Endothelial cell (in vitro differentiated cells): ENCODE measurements at places on chromosomes 7 and 10.

- no peak for DNase-seq
These were observed 56.9 kb downstream of the HDAC9 start for GRCh38 chr7:18552316-18552916.

DNA sequence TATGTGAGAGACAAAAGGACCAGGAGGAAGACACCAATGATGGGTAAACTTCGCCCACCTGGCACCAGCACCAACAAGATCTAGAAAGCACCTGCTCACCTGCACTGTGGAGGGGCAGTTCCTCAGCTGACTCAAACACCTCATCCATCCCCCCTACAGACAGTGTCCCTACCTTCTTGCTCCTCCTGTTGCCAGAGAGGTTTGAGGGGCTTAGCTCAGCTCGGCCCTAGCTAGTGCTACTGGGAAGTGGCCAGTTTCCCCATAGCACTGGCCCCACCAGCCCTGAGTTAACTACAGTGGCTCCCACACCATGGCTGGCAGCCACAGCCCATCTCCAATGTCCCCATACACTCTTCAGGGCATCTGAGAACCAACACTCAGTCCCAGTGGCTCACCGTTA lies 70.8 kb downstream of the GRID1 start:
- no peak for DNase-seq

DNA sequence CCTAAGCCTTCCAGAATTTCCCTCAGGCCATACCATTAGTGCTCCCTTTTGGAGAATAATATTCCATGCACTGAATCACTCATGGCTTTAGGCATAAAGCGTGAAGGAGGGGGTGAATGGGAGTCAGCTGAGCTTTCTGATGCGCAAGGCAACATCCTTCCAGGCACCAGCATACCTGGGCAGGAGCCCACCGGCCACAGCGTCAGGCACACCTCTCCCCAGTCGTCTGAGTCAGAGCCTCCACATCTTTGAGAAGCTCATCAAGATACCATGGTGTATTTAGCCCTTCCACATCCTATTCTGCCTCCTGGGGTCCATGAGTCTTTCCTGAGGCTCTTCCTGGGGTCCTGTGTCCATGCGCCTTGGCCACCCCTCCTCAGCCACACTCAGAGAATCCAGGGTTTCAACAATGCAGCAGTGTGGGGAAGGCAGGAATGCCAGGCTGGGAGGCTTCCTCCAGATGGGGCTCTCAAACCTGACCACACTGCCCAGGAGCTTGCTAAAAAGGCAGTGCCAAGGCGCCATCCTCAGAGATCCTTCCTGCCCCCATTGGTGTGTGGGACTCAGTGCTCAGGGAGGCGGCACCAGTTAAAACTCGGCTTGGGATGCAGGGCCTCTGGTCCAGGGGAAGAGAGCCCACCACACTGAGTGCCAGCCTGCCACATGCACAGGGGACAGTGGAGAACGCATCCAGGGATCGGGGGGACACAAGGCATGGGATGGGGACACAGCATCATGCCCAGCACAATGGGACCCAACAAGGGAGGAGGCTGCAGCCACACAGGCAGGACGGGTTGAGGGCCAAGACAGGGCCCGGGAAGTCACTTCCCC lies 31.6 kb downstream of the RASGEF1A start:
- DNase-seq: no peak

- DNase-seq: no peak
These were observed 362.4 kb downstream of the LRMDA start for GRCh38 chr10:75793848-75794247.

DNA sequence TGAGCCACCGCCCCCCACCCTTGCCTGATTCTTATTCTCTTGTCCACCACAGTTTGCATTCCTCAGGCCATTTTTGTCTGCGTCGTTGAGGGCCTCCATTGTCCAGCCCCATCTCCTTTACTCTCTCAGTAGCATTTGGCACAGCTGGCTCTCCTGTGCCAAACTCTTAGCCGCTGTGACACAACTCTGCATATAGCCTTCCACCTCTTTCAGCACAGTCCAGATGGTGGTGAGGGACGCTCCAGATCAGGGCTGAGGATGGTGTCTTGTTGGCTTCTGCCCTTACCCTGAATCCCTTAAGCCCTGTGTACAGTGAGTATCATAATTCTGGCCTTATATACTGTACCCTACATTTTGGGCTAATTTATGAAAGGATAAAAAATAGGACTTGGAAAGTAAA lies 45.6 kb downstream of the BMPR1A start:
- no peak for DNase-seq

DNA sequence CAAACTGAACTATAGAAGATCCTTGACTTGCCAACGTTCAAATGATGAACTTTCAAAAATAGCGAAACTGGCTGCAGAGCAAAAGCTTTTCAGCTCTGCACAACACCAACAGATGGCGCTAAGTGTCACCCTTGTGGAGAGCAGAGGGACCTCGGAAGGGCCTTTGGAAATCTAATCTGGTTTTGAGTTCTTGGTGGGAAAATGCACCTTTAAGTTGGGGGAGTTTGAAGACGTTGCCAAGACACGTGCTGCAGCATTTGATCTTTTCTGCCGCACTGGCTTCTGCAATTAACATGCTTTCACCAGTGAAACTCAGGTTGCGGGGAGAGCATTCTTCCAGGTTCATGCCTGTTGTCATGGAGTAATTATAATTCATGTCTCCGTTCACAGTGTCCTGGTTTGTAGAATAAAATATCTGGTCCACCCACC lies 26.3 kb upstream of the WDR11 start:
- peak; percentile 50 for DNase-seq

DNA sequence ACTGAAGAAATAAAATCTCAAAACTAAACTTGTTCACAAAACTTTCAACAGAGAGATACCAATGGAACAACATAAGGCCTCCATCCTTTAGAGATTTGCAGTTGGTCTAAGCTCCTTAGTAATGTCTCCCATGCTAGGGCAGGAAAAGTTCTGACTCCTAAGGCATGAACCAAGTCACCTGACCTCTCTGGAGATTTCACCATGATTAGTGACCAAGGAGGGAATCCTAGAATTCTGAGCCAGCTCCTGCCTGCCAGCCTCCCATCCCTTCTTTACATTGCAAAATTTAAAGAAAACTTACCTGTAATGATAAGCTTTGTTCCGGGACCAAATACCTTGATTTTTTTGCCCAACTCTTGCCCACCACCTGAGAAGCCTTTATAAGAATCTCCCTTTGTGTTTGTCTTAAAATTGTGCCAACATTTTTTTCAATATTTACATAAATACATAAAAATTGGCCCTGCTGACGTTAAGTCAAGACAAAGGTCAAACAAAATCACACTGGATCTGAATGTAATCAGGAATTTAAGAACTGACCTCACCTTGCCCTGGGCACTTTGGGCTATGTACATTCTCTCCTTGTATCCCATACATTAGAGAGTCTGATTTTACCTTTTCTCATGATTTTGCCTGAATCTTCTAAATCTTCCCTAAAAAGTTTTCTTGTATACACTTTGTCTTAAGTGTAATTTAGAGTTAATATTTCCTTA lies at the start of gene TARP:
TARP (minus strand) TSS at position 351 of the 710 bp plus-strand sequence.
- no peak for DNase-seq

GRCh38 chr7:157476654-157477549 lies 140.1 kb downstream of the DNAJB6 start:
- no peak for DNase-seq

GRCh38 chr10:82914655-82915136 lies 1039.7 kb downstream of the NRG3 start:
- DNase-seq: no peak

DNA sequence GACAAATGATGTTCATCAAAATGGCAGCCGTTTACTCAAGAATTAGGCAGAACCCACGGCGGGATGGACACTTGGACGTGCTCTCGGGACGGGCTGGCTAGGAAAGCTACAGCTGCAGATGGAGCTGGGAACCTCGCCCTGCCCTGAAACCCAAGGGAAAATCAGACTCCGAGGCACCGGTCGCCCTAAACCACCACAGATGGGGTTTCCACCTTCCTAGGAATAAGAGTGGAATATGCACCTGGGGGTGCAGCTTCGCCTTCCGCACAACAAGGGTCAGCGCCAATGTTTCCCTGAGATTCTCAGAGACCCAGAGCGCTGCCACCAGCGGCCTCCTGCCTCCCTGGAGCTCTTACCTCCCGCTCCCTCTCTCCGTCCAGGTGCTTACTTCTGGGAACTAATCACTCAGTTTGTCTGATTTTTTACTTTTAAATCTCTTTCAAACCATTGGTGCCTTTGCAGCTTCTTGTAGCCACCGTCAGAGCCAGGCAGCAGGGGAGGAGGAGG lies 122.7 kb downstream of the DYNC2I1 start:
- no peak for DNase-seq

DNA sequence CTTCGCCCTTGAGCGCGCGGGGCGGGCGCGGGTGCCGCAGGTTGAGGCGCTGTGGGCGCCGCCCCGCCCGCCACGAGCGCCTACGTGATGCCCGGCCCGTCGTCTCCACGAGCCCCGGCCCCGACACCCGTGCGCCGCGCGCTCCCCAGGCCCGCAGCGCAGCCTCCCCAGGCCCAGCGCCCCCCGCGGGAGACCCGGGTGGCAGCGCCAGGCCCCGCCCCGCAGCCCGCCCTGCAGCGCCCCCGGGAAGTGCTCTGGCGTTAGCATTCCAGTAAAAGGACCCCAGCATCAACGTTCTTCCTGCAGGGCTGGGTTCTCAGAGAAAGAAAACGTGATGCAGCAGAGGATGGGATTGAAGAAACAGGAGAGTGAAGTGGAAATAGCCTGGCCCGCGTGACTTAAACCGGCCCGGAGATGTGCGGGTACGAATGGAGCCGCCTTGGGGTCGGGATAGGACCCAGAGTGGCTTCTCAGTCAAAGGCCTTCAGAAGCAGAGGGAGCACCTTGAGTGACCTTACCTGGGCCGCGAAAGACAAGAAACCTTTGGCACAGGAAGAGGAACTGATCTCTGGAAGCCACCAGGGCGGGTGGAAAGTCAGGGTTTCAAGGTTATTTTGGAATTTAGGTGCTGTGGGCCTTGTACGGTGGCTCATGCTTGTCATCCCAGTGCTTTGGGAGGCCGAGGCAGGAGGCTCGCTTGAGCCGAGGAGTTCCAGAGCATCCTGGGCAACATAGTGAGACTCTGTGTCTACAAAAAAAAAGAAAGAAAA lies 1.8 kb downstream of the PFKP start:
- DNase-seq: peak; percentile 39

GRCh38 chr10:44384601-44385025 lies 284 bp downstream of the CXCL12 start:
- no peak for DNase-seq

GRCh38 chr10:79066411-79067240 lies 2.1 kb upstream of the ZMIZ1 start:
- DNase-seq: peak; percentile 33

DNA sequence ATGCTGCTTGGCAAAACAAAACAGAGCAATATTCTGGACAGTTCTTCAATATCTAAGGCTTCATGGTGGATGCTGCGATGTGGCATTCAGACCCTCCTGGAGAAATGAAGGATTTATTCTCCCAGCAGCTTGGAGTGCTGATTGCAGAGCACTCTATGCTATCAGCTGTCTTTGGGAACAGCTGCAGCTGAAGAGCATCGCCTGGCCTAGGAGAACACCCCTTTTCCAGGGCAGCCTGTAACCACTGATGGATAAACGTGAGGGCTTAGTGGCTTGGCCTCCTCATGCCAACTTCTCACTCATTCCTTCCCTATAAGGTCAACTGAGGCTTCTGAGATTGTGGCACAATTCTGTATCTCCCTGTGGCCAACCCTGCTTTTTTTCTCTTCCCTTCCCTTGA lies 638.1 kb upstream of the CNTNAP2 start:
- DNase-seq: no peak

DNA sequence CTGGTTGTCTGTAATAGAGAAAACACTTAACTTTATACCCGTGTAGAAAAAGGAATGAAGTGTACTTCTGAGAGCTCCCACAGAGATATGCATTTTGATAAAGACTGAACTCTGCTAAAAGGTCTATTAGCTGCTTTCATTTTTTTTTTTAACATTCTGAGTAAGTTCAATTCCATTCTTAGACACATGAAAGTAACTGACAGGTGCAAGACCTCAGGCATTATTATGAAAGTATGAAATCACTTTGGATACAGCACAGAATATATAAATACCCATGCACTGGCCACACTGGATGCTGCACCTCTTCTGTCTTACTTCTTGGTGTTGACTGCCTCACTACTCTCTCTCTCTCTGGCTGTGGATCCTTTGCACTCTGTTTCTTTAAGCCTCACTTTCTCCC lies 46.2 kb downstream of the VWDE start:
- DNase-seq: no peak

GRCh38 chr10:49760789-49761188 lies 1.3 kb downstream of the OGDHL start:
- no peak for DNase-seq

DNA sequence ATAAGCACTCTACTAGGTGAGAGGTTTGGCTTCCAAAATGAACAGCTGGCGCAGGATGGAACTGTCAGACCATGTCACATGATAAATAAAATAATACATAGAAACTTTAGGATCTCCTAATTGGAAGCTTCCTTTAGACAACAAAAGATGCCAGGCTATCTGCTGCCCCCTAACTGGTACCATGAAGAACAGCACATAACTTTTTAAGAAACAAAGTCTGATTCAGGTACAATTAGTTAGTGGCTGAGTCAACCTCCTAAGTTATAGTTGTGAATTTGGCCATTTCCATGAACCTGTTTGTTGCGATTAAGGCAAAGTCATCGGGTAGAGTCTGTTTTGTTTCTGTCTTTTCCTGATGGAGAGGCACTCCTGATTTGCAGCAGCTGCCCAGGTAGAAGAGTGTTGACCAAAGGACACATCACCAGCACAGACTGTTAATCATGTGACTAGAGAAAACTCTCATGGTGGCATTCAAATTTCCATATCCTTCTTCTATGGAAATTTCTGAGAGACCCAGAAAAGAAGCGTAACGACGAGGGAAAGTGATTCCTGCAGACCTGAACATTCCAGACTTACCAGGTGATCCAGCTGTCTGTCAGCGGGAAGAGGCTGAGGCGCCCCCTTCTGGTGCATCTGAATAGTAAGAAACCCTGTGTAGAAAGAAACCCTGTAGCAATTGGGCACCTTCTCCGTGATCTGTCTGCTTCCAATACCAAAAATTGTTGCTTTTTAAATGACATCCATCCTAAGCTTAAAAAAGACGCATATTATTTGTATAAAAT lies 8.6 kb upstream of the INHBA start:
- DNase-seq: peak; percentile 51

DNA sequence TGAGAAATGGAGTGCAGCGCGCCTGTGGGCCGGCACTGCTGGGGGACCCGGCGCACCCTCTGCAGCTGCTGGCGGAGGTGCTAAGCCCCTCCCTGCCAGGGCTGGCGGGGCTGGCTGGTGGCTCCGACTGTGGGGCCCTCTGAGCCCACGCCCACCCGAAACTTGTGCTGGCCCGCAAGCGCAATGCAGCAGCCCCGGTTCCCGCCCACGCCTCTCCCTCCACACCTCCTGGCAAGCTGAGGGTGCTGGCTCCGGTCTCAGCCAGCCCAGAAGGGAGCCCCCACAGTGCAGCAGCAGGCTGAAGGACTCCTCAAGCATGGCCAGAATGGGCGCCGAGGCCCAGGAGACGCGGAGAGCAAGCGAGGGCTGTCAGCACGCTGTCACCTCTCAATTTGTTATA lies 1063.0 kb upstream of the AUTS2 start:
- no peak for DNase-seq

- no peak for DNase-seq
These were observed 161.9 kb downstream of the CELF2 start for GRCh38 chr10:11179516-11180105.
